Hindlimb muscle (tissue), 1 donor: ENCODE measurements at places on chromosomes 7 and 10. TPM values are rescaled to one million over a fixed set of nuclear protein-coding genes. Genes with fewer than 3 reads are reported as not detected.

The CNTNAP2 gene
- polyA plus RNA-seq: 10.1 TPM

The CACUL1 gene
- polyA plus RNA-seq: 25.7 TPM

- DNase-seq: no peak
These were observed 52.9 kb downstream of the PIK3AP1 start for GRCh38 chr10:96667401-96667800.

The CYP3A7 gene
- not detected for polyA plus RNA-seq

DNA sequence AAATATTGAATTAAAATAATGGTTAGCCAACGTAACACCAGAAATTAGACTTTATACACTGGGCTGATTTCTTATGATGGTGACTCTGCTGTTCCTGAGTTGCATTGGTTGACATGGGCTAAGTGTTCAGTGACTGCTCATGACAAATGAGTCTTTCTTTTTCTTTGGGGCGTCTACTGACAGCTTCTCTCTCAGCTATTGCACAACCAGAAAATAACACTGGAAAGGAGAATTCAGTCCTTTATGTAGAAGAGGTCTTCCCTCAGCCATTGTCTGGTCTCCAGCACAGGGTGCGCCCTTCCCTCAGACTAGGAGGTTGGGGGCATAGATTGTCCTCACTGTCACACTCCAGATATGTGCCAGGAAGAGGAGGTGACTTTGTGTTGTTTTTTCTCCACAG is 21.6 kb downstream of the PNLIP start:
- no peak for DNase-seq

GRCh38 chr10:101065481-101066145 is 3.8 kb downstream of the KAZALD1 start:
- DNase-seq: peak; percentile 53

The DYNC1I1 gene
- polyA plus RNA-seq: 0.58 TPM

DNA sequence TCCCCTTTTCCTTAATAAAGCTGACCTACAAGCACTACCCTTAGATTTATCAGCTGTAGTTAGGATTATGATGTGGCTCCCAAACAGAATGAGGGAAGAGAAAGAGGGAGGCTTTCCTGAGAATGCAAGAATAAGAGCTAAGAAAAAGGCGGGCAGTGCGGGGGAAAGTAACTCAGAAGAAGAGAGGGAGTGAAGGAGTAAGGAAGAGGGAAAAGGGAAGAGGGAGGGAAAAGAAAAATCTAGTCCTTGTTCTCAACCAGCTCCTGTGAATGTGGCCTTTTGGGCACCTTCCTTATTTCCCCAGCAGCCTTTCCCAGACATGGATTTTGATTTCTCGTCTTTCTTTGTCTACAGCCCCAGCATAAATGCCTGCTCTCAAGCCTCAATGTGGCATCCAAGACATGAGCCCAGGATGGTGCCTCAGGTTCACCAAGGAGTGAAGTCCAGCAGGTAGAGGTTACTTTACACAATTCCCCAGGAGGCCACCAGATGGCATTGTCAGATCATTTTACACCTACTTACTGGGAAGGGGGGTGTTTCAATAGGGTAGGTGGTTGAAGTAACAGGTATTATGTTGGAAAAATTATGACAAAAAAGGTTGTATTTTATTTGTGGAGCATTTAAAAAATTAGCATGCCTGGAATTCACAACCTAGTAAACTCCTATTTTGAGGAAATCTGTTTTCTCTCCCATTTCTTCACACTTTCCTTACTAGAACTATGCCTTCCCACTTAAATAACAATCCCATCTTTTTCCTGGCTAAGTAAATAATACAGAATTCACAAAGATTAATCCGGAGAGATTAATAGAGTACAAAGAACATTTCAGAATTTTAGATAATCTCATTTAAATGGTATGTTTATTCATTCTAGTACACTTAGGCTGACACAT is 106.5 kb downstream of the HTR7 start:
- DNase-seq: no peak

The IDI2 gene
- not detected for polyA plus RNA-seq

The MLXIPL gene
- polyA plus RNA-seq: 1.7 TPM

- peak; percentile 42 for DNase-seq
These were observed 19.2 kb downstream of the TNRC18 start for GRCh38 chr7:5404421-5404826.

- DNase-seq: no peak
These were observed 267.3 kb upstream of the NPVF start for GRCh38 chr7:25495342-25496250.

- DNase-seq: no peak
These were observed 692 bp downstream of the CARD11 start for GRCh38 chr7:3042861-3043489.

- DNase-seq: no peak
These were observed 7.6 kb upstream of the DEPP1 start for GRCh38 chr10:44986179-44986578.

DNA sequence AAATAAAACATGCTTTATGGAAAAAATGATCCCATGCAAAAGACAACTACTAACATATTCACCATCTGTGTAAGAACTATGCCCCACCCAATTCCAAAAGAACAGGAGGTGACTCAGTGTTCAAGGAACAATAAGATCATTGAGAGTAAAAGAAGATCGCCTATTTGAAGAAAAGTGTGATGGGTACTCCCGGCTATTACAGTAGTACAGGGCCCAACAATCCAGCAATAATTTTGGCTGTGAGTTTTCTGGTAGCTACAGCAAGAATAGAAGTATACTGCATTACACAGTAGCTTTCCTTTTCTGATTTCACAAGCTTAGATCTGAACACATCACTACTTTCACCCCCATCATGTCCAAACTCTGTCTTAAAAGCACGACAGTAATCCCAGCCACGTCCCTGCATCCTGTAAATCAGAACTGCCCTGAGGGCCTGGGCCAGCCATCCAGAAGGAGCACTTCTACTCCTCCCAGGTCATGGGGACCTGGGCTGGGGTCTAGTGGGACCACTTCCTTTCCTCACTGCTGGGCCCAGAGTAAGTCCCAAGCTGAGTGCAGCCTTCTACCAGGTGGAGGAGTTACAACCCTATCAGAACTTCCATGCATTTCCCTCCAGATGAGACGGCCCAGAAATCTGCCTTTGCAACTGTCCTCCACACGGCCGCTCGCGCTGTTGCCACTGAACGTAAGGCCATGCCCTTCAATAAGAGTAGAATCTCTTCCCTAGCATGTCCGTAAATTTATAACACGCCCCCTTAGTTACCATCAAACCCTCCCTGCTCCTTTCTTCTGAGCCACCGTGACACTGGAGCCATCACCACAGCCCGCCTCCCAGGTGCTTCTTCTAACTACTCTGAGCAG is 7.9 kb downstream of the ESYT2 start:
- peak; percentile 61 for DNase-seq

- DNase-seq: no peak
These were observed 106.8 kb downstream of the SRPK2 start for GRCh38 chr7:105281966-105282365.

The SORCS1 gene
- 4.7 TPM for polyA plus RNA-seq

The ASB10 gene
- 8.2 TPM for polyA plus RNA-seq

GRCh38 chr10:5609952-5610616 is 56.3 kb downstream of the ASB13 start:
- DNase-seq: no peak

DNA sequence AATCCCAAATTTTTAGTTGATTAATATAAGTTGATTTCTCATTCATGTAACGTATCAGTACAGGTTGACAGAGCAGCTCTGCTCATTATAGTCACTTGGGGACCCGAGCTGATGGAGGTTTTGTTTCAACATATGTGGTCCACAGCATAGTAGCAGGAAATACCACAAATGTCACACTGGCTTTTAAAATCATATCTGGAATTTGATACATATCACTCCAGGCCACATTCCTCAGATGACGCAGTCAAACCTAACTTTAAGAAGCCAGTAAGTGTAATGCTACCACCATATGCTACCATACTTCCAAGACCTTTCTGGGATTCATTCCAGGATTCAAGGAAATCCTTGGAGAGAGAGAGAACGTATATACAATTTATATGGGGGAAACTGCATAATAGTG is 156.3 kb downstream of the PHF14 start:
- no peak for DNase-seq

The POM121 gene
- polyA plus RNA-seq: 36.9 TPM

GRCh38 chr7:29017713-29018112 is 59.6 kb upstream of the TRIL start:
- DNase-seq: no peak

The VAX1 gene
- polyA plus RNA-seq: not detected
